ENCODE measurements at places on chromosomes 12 and 14.
A peak's percentile ranks its signal among the peaks of the same experiment; 100 is the strongest.

DNA sequence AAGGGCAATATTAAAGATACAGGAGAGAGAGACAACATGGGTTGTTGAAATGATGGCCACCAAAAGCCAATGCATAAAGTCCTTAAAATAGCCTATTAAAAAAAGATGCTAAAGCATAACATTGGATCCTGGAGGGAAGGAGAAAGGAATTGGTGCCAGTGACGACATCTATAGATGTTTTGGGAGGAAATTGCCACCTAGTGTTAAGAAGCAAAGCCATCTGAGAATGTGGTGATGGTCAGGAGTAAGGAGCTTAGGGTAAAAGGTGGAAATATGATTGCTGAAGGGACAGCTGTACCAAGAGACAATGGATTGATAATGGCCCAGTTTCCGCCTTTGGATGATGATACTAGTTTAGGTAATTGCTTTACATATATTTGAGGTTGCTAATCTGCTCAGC, 85.1 kb downstream of the TMEM30B start:
- DNase-seq, result no peak

DNA sequence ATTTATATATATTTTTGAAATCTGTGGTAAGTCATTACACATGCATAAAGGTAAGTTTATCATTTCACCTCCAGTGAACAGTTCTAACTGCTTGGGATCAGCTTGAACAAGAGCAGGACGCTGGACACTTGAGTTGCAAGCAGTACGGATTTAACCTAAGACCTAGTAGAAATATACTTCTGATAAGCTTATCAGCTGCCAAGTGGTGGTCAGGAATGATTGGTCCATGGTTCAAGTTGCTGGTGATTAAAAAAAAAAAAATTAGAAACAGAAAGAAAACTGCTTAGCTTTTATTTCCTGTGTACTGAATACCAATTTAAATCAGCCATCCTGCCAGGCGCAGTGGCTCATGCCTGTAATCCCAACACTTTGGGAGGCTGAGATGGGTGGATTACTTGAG, 88.6 kb downstream of the AEBP2 start:
- DNase-seq, result no peak

GRCh38 chr14:38202444-38203191, 5.1 kb upstream of the SSTR1 start:
- DNase-seq, result no peak

DNA sequence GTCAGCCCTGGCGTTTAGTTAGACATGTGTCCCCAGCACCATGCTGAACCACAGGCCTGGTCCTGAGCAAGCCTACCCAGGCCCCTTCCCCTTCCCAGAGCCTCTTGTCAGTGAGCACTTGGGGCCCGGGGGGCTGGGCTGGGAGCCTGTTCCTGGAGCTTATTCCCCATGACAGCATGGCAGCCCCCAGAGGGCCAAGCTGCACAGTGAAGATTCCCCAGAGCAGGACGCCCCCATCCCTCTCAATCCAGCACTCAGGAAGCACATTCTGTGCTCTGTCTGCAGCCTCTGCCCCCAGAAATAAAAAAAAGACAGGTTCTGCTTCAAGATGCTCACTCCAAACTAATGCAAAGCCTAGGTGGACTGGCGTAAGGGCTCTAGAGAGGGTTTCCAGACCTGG, 117.3 kb downstream of the LGMN start:
- no peak for DNase-seq

DNA sequence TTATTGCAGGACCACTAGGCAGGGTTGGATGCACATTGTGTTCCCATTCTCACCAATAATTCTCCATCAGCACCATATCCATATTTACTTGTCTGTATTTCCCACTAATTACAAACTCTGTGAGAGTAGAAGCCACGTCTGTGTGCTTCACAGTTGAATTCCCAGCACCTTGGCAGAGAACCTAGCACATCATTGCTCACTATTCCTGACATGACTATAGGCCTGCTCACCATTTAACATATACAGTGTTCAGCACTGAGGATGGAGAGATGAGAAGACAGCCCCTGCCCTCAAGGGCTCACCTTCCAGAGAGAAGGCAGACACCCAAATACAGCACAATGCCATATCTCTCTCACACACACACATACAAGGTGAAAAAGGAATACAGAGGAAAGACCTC, 5.0 kb downstream of the DAD1 start:
- no peak for DNase-seq

- DNase-seq, result no peak
These were observed 292.7 kb downstream of the EMP1 start for GRCh38 chr12:13489246-13489645.

DNA sequence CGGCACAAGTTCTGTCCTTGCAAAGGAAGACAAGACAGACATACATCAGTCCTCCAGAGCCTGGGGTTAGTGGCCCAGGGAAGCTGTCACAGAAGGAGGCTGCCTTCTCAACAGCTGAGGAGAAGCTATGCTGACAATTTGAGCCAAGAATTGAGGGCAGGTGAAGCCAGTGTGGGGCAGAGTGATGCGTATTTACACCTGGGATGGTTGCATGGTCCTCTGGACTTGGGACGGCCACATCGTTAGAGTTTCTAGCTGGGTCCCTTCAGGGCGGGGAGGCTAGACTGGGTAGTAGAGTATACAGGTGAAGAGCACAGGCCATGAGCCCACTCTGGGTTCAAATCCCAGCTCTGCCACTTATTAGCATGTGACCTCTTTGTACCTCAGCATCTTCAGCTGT, 16.5 kb downstream of the KRT85 start:
- no peak for DNase-seq

DNA sequence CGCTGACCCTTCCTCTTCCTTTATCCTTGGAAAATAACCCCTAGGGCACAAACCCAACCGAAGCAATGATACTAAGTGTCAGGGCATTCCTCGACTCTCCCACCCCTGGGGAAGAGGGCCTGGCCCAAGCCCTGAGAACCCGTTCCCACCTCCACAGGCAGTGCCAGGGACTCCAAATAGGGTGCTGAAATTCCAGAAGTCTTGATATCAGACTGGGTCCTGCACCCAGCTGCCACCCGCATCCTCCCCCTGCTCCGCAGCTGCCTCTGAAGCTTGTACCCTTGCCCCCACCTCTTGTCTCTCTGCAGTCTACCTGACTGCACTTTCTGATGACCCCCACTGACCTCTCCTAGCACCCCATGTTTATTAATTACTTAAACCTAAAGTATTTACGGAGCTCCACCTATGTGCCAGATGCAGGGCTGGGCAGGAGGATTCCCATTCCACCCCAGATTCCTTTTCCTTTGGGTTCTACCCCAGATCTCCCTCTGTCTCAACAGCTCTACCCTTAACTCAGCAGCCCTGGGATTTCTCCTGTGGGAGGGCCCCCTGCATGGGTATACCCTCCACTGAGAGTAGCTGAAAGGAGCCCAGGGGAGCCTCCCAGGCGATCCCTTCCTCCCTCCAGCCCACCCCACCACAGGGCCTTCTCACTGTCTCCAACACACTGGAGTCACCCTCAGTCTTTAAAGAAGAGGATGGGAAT, 4.1 kb upstream of the KRT18 start:
- no peak for DNase-seq

- no peak for DNase-seq
These were observed 12.2 kb downstream of the MYRFL start for GRCh38 chr12:69837191-69837590.

DNA sequence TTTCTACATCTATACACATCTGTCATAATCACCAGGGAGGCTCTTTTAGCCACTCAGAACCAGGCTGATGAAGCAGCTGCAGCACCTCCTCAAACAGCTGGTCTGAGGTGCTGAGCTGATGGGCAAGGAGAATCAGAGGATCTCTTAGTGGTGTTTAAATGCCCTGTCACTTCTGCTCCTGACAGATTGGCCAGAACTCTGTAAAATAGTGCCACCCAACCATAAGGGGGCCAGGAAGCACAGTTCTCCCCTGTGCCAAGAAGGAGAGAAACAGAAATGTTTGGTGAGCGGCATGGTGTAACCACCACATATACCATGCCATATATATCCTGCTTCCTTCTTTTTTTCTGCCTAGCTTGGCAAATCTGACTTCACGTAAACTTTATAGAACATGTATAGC, 12.8 kb downstream of the SOCS2 start:
- no peak for DNase-seq

- peak; percentile 25 for DNase-seq
These were observed 885 bp upstream of the PALS1 start for GRCh38 chr14:67240168-67240932.

- DNase-seq, result no peak
These were observed 30.0 kb upstream of the STAB2 start for GRCh38 chr12:103556890-103557627.

GRCh38 chr12:124557518-124558223, 9.7 kb downstream of the NCOR2 start:
- DNase-seq, result no peak

GRCh38 chr12:20361416-20361815, 6.9 kb upstream of the PDE3A start:
- DNase-seq, result no peak

- no peak for DNase-seq
These were observed 67.2 kb upstream of the HMGA2 start for GRCh38 chr12:65756956-65757511.

DNA sequence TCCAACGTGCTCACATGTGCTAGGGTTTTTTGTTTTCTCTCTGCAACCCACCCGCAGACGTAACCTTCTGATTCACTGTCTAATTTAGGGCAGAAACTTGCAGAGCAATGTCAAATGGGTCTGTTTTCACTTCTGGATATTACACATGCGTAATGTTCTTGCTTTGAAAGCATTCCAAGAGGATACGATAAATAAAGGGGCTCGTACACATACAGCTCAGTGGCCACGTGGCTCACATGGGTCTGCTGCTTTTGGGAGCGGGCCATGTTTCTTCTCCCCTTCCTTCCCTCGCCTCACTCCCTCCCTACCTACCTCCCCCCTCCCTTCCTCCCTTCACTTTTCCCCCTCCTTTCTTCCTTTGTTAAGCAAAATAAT, 23.4 kb downstream of the CACNA1C start:
- DNase-seq, result no peak

DNA sequence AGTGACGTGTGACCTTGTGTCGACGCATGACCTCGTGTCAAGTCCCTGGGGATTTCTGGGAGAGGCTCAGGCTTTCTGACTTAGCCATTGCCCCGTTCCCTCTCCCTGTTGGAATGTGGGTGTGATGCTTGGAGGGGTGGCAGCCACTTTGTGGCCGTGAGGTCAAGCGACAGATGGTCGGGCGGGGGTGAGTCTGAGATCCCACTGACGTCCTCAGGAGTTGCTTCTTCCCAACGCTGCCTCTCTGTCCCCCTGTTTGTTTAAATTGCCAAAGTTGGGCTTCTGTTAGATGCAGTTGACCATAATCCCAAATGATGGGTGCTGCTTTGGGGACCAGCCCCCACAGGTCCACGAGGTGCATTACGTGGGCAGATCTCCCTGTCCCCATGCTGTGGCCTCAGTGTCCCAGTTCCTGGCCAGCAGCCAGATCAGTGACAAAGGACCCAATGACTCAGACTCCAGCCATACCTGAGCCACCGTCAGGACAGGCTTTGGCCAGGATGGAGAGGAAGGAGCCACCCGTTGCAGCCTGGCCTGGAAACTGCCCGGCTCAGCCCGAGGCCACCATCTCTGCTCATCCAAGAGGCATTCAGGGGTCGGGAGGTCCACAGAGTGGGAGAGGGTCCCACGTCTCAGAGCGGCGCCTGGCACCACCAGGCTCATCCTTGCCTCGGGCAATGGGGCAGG, 34.4 kb upstream of the GALNT9 start:
- DNase-seq, result no peak

DNA sequence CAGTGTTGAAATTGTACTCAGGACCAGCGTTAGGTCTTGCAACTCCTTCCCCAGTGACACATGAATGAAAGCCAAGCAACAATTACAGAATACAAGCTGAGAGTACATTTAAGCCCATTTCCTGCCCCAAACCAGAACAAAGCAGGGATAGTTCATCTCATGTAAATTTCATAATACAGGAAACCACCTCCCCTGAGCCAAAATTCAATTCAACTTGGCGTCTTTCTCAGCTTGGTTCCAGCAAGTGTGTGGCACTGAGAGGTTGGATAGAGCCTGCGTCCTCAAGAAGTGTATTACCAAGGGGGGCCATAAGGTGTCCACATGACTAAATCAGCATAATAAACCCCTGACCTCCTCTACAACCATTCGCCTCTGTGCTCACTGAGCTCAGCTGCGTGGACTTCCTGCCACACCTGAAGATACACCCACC, 278.9 kb upstream of the CRY1 start:
- DNase-seq, result no peak

GRCh38 chr12:104855599-104855998, 102.5 kb downstream of the SLC41A2 start:
- no peak for DNase-seq

GRCh38 chr12:112906712-112907414, at the start of gene OAS1:
OAS1 (plus strand) TSS chr12:112906962; CDS start chr12:112907040, 78 bp downstream.
- no peak for DNase-seq

DNA sequence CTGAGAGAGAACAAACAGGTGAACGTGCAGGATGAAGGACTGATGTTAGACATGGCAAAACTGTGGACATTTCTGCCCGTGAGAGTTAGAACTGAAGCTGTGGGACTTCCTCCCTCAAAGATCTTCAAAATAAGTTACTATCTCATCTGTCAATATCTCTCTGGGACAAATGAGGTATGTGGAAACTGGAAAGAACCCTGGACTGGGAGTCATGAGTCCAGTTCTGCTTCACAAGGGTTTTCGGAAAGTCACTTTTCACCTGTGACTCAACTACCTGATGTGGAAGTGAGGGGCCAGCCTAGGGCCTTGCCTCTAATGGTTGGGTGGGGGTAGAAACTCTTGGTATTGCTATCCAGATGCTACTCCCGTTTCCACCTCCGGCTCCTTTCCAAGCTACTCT, 47.3 kb downstream of the RAB35 start:
- DNase-seq, result no peak

GRCh38 chr14:95769976-95770375, 56.1 kb upstream of the TCL1A start:
- DNase-seq, result no peak

- no peak for DNase-seq
These were observed 78.5 kb downstream of the VCPKMT start for GRCh38 chr14:50037852-50038251.

DNA sequence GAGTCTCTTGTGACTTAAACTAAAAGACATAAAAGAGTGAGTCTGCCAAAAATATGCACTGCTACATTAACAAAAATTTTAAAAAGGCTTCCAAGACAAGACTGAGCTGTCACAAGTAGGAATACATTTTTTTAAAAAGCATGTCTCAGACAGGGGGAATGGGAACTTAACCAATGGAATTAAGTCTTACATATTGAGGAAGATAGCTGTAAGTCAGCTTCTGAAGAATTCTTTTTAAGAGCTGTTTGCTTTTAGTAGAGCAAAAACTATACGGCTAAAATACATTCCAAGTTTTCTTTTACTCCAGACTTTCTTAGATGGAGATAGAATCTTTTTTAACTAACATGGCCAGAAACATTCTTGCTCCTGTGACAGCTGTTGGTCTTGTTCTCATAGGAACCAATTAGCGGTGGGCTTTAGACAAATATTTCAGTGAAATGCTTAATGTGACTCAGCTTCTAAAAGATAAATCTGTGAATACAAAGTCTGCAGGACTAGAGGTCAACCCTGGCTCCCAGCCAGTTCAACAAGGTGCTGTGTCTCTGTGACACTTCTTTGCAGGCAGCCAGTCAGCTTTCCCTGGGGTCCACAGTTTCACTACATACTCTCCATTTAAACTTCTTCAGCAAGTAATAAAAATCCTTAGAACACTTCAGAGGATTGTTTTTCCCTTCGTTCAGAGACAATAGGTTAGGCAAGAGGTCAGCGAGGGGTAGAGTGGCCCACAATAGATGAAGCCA, 187.6 kb downstream of the NAV3 start:
- DNase-seq, result no peak

- no peak for DNase-seq
These were observed 14.3 kb downstream of the MCRS1 start for GRCh38 chr12:49553512-49554088.
